ENCODE measurements at places on chromosomes 1 and 21. TPM values are rescaled to one million over a fixed set of nuclear protein-coding genes. Genes with fewer than 3 reads are reported as not detected.
A peak's percentile ranks its signal among the peaks of the same experiment; 100 is the strongest.

Gene LCE2C
- total RNA-seq, result not detected

Gene DMBX1
- 0.03 TPM for total RNA-seq

Gene EDARADD
- total RNA-seq, result 2.5 TPM

Gene CFAP107
- total RNA-seq, result not detected

Gene TMPRSS3
- total RNA-seq, result 0.34 TPM

Gene NEXN
- 0.45 TPM for total RNA-seq

DNA sequence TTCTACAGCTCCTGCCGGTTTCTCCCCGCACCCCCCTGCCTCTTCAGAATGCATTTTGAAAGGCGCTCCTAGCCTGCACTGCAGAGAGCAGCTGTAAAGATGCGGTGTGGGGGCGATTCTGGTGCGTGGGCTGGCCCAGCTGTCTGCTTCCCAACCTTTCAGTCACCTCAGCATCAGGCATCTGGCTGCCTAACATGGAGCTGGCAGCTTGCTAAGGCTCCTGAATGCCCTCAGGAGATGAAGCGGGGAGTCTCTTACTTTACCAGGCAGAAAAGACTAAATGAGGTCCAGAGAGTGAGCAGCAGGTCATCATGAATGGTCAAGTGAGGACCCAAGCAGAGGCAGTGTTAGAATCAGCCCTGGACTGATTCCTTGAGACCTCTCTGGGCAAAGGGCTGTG lies 8.7 kb downstream of the IER5 start:
- no peak for DNase-seq

- DNase-seq, result peak; percentile 41
These were observed 3.4 kb upstream of the NCAM2 start for GRCh38 chr21:20994790-20995189.

DNA sequence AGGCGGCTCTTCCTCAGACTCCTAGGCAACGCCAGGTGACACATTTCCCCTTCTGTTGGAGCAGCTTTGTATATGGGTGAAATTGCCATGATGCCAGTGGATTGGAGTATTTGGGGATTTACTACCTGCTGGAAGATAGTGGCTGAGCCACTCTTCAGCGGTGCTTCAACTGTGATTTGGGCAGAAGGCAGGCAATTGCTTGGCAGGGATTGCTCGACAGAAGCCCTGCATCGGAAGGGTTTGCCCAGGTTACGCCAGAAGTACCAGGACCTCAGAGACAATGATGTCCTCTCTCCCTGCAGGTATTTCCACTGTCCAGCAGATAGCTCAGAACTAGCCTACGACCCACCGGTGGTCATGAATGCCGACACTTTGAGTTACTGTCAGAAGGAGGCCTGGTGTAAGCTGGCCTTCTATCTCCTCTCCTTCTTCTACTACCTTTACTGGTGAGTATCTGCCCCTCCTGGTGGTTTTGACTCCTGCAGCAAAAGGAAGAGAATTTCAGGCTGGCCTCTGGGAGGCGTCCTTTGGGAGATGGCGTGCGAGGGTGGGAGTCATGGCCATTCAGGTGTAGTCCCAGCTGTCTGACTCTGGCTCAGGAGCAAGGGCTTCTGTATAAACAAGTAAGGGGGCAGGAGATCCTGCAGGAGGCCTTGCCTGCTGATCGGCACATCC lies 118.3 kb downstream of the CNIH3 start:
- peak; percentile 36 for DNase-seq

- DNase-seq, result no peak
These were observed 8.9 kb upstream of the INAVA start for GRCh38 chr1:200885623-200886402.

DNA sequence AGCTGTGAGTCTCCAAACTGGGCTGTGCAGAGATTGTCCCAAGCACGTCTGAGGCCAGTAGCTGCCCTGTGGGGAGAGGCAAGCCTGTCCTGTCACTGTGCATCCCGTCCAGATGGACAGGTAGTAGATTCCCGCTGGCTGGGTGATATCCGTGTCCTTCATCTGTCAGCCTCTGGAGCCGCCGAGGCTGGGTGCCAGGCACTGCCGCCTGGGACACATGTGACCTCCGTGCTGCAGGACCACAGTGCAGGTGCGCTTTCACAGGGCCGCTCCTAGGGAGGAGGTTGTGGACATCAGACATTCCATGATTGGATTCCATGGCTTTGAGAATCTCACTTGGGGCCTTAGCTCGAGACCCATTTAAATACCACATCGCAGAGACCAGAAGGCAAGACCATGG lies 4.7 kb downstream of the PDXK start:
- DNase-seq, result no peak

- DNase-seq, result no peak
These were observed 6.5 kb upstream of the TAGLN2 start for GRCh38 chr1:159931795-159932173.

DNA sequence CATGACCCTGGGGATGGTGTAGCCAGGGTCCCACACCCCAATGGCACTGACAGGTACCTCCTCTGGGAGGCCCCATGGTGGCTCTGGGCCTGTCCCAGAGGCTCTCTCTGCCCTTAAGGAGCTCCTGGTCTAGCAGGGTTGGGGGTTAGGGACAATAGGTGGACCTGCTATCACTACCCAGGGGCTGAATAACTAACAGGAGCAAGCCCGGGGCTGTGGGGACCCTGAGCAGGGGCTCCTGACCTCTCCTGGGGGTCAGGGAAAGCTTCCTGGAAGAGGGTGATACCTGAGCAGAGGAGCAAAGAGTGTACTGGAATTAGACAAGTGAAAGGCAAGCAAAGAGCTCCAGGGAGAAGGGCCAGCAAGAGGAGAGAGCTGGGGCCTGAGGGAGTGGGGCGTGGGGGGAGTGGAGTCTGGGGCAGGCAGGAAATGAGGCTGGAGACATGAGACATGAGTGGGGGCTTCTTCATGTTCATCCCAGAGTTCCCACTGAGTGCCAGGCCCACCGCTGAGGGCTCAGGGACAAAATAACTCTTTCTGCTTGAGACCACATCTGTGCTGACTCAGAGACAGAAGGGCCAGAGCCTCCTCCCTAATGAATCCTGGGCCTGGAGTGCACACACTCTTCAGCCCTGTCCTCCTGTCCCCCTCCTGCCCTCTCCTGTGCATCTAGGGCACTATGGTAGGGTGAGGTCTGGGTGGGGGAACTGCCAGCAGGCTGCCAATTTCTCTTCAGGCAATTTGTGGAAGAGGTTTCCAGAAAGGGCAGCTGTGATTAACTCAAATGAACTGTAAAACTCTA lies 517.6 kb downstream of the PTPRU start:
- no peak for DNase-seq
